ENCODE measurements at places on chromosomes 1 and 21.

GRCh38 chr1:19799230-19800075, at the start of gene TMCO4:
TSS of gene TMCO4 (minus strand) at chr1:19799916. CDS start at chr1:19780758, 19,158 bp downstream.
- DNase-seq, result peak; percentile 39

DNA sequence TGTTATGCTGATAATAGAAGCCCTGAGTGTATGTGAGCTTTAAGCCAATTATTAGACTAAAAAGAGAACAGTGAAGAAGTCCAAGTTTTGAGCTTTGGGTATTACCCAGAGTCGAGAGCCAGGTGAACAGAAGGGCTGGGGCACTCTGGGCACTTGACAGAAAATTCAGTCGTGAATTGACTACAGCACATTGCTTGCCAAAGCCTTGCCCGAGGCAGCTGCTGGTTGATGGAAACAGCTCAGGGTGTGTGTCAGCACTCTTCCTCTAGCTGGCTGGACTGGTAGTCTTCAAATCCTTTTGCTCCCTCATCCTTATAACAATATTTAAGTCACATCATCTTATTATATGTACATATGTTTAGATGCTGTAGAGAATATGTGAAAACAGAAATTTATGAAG, 21.3 kb downstream of the PDE4B start:
- no peak for DNase-seq

- no peak for DNase-seq
Measured at GRCh38 chr1:35637401-35637809, 3.9 kb downstream of the PSMB2 start.

DNA sequence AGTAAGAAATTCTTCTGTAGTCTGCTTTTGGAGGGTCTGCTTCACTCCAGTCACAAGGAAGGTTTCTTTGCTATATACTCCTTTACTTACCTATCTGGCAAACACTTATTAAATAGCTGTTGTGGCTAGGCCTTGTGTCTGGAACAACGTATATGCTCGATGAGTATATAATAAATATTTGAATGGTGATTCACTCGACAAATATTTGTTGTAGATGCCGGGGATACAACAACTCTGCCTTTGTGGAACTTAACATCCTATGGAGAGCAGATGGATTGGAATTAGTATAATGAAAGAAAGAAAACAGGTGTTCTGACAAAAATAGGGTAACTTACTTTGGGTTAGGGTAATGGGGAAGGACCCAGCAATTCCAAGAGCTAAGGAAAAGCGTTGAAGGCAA, 31.1 kb downstream of the KPNA6 start:
- no peak for DNase-seq

DNA sequence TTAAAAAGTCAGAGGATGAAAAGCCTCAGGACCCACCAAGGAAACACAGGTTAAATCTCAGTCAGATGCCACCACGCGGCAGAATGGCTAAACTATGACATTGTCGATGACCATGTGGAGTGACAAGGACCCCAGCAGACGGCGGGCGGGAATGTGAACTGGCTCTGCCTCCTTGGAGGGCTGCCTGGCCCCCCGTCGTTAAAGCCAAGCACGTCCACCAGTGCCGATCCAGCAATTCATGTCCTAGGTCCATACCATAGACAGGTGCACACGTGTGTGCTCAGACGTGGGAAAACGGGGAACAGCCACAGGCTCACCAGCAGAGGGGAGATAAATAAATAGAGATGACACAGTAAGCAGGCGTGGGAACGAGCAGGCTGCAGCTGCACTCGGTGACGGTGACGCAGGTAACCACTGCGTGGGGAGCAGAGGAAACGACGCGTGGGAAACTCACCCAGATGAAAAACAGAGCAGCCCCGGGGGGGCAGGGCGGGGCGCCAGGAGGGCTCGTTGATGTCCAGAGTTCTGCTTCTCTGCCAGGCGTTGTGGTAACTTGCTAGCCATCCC, 28.3 kb upstream of the PCBP3 start:
- no peak for DNase-seq

DNA sequence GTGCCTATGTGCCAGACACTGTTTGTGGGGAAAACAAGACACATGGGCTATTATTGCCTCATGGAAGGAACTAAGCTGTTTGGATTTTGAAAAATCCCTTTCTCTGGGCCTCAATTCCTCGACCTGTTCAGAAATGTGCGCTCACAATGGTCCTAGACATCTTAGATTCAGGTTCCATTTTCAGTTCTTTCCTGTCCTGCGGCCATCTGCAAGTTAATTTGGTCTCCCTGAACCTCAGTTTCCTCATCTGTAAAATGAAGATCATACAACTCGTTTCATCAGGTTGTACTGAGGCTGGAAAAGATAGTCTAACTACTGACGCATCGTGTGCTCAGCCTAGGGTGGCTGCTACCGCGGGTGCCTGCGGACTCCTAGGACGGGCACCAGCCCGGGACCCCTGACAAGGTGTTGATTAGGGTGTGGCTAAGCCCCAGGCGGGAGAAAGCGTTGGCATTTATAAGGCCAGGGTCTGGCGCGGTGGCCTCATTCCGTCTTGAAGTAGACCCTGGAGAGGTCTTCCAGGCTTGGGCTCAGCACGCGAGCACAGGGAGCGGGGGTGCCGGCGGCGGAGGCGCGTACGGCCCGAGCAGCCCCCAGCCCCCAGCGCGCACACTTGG, 493 bp upstream of the ELOA start:
- DNase-seq, result no peak

DNA sequence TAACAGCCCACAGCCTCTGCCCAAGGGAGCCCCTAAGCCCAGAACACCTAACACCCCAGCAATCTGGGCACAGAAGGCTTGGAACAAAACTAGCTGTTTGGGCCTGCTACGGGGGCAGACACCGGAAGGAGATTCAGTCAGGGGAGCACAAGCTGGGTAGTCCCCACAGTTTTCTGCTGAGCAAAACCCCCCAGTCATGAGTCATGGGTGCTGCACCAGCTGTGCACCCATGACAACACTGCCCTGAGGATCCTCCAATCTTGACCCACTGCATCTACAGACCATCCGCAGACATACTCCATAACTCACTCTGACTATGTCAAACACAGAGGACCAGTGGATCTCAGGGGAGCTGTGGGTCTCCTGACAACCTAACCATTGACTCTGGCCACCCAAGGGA, 105.1 kb downstream of the LRIG2 start:
- DNase-seq, result no peak

DNA sequence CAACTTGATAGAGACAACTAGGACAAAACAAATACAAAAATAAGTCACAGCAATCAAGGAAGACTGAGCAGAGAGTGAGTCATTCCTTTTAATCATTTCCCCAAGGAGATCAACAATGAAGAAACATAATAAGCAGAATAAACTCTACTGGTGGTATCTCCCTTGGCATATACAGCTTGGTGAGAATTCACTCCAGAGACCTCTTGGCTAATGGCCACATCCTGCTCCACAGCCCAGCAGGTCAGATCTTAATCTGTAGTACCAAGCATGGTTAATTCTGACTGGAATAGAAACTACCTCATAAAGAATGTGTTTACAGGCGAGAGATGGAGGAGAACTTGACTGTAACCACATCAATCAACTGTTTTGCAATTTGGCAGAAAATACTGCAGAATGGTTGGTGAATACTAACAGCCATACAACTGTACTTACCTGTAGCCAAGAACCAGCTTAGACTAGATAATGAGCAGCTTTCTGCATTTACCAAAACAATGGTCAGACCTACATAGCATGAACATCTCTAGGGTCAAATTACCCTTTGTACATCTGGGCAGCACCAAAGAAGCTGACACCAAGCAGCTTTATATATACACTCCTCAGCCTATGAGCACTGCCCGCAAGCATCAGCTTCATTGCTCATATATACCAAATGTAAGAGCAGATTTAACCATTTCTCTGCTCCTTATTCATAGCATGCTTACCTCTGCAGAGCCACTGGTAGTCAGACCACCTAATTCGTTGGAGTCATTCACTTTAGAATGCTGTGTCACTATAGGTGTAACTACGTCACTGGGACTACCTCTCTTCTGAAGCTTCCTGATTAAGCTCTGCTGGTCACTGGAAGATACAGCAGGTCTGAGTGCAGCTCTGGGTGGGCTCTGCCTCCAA, 51.0 kb downstream of the KIAA0319L start:
- no peak for DNase-seq

GRCh38 chr1:955474-955873, 3.6 kb downstream of the NOC2L start:
- no peak for DNase-seq

GRCh38 chr1:235313262-235313661, 14.7 kb downstream of the ARID4B start:
- no peak for DNase-seq

Data from left hindlimb (tissue), 1 donor.